CD8-positive, alpha-beta memory T cell (primary cell): ENCODE measurements at places on chromosomes 6 and 20. TPM values are rescaled to one million over a fixed set of nuclear protein-coding genes. Genes with fewer than 3 reads are reported as not detected.

Gene HLA-DQA1
- total RNA-seq, result 20.3 TPM

Gene BNIP5
- total RNA-seq, result not detected

Gene PTK7
- total RNA-seq, result 1.6 TPM

Gene NNAT
- 0.33 TPM for total RNA-seq

Gene CST4
- total RNA-seq, result not detected

Gene BPIFB1
- total RNA-seq, result not detected

Gene SPATA2
- 15.0 TPM for total RNA-seq

Gene SPATA25
- total RNA-seq, result 0.98 TPM

Gene NUP153
- total RNA-seq, result 97.4 TPM

Gene NKX2-4
- total RNA-seq, result not detected

Gene KCNS1
- total RNA-seq, result 0.28 TPM

DNA sequence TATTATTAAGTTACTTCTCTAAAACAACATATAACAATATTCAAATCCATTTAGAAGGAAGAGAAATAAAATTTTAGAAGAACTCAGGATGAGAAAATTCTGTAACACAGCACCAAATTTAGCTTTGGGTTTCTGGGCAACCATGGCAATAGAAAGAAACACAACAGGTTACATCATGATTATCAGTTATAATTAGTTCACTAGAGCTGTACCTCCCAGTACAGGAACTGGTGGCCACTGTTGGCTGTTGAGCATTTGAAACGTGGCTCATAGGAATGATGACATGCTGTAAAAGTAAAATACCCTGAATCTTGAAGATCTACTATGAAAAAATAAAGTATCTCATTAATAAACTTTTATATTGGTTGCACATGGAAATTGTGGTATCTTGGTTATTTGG, 23.7 kb upstream of the MAP3K4 start:
- DNase-seq, result no peak

DNA sequence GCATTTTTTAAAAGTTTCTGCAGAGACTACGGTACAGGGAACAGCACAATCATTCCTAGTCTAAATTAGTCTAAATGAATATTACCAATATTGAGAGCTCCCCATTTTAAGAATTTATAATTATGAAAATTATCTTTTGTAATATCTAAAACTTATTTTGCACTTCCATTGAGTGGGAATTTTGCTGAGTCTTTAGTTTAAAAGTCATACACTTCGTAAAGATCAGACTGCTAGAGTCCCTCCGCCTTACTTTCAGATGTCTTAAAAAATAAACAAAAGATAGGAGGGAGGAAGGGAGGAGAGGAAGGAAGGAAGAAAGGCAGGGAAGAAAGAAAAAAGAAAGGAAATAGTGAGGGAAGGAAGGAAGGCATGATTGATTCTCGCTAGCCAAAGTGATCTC, 278.2 kb upstream of the PRDM1 start:
- DNase-seq, result no peak

DNA sequence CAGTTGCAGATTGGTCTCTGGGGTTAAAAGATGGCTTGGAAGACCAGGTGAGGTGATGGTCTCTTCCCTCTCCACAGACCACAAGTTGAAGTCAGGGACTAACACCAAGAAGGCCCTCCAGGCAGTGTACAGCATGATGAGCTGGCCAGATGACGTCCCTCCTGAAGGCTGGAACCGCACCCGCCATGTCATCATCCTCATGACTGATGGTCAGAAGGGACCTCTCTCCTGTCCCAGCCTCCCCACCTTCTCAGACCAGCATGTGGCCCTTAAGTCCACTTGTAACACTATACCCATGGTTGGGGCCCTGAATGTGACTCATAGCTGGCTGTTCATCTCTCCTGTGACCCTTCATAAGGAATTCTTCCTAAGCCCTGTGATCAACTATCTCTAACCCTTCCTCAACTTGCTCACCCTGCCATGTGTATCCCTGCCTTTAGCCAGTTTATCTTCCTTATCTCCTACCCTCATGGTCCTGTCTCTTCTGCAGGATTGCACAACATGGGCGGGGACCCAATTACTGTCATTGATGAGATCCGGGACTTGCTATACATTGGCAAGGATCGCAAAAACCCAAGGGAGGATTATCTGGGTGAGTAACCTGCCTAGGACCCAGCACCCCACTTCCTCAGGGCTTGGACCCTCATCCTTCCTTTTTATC, 3.0 kb downstream of the CFB start:
- no peak for DNase-seq

DNA sequence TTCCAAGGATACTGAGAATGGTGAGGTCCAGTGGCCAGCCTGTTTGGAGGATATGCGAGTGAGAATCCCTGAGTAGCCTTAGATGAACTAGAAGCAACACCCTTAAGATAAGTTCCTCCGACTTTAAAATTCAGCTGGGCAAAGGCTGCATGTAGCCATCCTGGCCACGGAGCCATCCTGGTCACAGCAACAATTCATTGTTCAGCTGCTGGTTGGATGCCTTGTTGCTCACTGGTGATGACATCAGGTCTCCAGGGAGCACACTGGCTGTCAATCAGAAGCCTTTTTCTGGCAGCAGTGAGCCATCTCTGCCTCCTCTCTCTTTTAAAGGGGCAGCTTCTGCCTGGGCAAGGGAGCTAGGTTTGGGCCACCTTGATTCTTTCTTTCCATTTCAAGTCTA, 22.4 kb upstream of the RIMS4 start:
- DNase-seq, result no peak

- no peak for DNase-seq
Measured at GRCh38 chr20:37393196-37393862, 47.4 kb downstream of the SRC start.

GRCh38 chr6:109686566-109687265, 4.3 kb downstream of the AK9 start:
- DNase-seq, result no peak

DNA sequence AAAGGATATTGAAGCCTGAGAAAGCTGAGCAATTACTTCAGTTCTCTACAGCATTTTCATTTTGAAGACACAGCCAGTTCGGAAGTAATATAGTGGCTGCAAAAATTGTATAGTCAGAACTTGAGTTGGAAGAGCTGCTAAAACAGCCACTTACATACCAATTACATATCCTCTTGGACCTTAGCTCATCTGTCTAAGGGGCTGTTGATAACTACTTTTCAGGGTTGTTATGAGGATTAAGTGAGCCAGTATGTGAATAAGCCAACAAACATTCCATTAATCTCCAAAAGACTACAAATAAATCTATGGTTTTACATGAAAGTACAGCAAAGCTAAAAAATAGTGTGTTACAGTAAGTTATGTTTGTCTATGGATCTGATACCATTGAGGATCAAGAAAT, 59.7 kb downstream of the TMEM200A start:
- DNase-seq, result no peak
